ENCODE measurements at places on chromosomes 5 and 9.

GRCh38 chr5:143172739-143173138 is 230.7 kb downstream of the NR3C1 start:
- no peak for DNase-seq

DNA sequence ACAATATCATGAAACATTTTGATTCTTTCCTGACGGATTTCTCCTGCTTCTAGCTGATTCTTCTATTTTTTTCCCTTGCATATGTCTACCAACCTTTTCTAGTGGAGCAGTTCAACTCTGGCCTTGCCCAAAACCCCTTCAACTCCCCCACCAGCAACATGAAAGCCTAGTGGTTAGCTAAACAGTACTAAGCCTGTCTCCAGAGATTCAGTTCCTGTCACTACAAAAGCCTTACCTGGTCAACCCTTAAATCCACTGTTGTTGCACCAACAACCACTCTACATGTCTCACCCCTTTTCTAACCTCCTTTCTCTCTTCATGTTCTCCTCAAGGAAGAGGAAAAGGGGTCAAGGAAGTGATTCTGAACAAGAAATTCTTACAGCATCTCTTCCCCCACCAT is 74.8 kb upstream of the PIK3R1 start:
- no peak for DNase-seq

DNA sequence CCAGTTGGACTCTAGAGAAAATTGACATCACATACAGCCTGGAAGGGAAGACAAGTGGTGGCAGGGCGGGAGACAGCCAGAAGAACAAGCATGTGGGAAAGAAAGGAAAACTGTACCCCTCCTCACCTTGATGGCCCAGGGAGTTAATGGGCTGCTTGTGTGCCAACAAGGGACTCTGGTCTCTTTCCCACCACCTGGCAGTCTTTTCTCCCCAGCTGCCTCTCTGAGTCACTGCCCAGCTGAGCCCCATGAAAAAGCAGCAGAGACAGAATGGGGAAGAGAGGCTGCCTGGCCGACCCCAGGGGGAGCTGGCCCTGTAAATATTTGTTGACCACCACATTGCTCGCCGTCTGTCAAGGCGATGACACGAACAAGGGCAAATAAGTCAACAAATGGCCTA is 359.4 kb downstream of the ENC1 start:
- no peak for DNase-seq

DNA sequence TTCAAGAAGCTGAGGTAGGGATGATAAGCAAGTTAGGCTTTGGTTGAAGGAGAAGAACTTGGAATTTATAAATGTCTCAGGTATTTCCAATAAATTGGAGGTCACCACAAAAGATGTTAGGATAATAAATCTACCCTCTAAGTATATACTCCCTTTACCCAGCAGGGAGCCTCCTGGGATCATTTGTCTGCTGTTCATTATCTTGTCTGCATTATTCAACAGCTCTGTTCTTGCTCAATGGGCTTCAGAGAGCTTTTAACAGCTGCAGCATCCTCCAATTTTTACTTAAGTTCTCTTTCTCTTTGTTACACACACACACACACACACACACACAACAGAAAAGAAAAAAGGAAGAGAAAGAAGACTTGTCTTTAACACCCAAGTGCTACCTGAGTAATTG is 51.7 kb upstream of the VPS13A start:
- no peak for DNase-seq

All from activated CD8-positive, alpha-beta memory T cell treated with anti-CD3 and anti-CD28 coated beads for 48 hours (primary cell).